ENCODE measurements at places on chromosomes 5 and 9. TPM values are rescaled to one million over a fixed set of nuclear protein-coding genes. Genes with fewer than 3 reads are reported as not detected.

GRCh38 chr9:84368601-84369000 lies 28.0 kb upstream of the SLC28A3 start:
- no peak for DNase-seq

DNA sequence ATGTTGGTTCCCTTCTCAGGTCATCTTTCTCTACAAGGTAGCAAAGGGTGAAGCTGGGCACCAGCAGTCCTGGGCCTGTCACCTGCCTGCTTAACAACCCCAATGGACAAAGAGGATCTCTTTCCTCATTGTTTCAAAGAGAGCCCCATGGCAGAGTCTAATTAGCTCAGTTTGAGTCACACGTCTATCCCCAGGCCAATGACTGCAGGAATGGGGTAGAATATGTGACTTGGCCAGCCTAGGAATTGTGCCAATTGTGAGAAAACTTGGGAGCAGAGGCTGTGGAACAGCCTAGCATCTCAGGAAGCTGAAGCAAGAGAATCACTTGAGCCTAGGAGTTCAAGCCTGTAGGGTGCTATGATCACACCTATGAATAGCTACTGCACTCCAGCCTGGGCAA lies 3.6 kb upstream of the RAPGEF1 start:
- DNase-seq = no peak

DNA sequence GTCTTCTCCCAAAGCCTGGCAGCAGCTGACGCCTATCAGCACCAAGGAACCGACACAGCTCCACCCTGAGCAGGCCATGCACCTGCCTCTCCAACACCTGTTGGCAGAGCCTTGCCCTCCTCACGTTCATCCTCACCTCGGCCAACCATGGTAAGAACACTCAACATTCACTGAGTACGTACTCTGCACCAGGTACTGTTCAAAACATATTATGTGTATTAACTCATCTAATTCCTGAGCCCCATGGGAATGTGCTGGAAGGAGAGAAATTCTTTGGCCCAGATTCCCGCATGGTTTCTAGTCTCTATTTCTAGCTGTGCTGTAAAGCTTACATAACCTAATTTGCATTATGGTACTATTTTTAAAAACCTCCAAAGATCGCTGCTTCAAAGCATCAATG lies 86.1 kb downstream of the GPR21 start:
- peak; percentile 56 for DNase-seq

HARS1 gene
- total RNA-seq = 62.9 TPM

GRCh38 chr5:118447350-118447749 lies 541.0 kb downstream of the DTWD2 start:
- no peak for DNase-seq

DNA sequence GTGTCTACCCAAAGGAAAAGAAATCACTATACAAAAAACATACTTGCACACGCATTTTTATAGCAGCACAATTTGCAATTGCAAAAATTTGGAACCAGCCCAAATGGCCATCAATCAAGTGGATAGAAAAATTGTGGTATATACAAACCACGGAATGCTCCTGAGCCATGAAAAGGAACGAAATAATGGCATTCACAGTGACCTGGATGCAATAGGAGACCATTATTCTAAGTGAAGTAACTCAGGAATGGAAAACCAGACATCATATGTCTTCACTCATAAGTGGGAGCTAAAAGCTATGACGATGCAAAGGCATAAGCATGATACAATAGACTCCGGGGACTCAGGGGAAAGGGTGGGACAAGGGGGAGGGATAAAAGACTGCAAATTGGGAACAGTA lies 78.4 kb downstream of the ENC1 start:
- DNase-seq = no peak

DNA sequence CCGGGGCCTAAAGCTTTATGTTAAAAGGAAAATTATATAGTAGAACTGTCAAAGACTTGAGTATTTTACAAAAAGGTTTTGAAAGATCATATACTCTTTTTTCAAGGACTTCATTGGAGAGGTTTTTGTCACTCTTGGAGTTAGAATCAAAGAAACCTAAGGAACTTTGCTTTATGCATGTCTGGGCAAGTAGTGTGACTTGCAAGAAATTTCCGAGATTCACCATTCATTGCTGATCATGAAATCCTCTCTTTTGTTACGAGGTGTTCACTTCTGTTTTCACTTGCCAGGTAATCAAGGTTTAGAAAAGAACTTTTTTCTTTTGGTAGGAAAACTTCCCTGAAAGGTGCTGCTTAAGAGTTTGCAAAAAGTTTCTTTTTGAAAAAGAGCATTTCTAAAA lies 64.8 kb downstream of the NUP214 start:
- no peak for DNase-seq

DNA sequence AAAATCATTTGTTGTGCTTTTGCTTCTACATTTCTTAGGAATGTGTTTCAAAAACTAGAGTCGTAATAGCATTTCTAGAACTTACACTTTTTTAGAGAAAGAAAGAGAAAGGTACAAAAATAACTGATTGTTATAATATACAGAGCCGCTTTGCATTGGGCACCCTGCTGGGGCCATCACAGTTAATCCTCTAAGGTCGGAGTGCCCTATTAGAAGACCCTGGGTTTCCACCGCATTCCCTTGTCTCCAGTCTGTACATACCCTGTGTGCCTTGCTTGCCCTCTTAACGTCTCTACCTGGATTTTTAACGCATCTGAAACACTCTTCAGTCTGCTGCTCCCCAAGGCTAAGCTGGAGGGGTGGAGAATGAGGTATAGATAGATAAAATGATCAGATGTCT lies 1.3 kb downstream of the MARVELD2 start:
- DNase-seq = no peak

GRCh38 chr5:13860146-13860545 lies 84.3 kb downstream of the DNAH5 start:
- no peak for DNase-seq

- DNase-seq = no peak
These were observed 1397.5 kb upstream of the CDH6 start for GRCh38 chr5:29796013-29796412.

DNA sequence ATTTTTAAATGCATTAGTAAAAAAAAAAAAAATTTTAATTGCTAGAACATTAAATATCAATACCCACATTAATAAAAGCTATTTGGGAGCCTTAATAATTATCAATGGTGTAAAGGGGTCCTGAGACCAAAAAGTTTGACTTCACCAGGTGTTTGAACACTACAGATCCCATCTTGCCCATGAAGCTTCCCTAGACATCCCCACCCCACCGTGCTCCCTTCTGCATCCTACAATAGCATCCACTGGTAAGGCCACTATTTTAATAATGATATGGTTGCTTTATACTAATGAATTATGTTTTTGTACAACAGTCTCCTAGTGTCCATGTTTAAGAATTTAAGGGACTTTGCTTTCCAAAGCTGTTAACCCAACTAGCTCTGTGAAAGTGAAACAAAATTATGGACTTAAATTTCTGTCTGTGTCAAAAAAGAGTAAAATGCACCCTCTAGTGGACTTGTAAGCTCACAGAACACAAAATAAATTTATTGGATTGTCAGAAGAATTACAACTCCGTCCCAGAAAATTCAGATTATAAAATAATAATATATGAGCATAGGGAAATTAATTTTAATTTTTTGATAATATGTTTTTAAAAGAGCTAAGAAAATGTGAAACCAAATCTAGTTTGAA lies 76.0 kb downstream of the ARL15 start:
- peak; percentile 82 for DNase-seq

TAF11L10 gene
- total RNA-seq = not detected

DNA sequence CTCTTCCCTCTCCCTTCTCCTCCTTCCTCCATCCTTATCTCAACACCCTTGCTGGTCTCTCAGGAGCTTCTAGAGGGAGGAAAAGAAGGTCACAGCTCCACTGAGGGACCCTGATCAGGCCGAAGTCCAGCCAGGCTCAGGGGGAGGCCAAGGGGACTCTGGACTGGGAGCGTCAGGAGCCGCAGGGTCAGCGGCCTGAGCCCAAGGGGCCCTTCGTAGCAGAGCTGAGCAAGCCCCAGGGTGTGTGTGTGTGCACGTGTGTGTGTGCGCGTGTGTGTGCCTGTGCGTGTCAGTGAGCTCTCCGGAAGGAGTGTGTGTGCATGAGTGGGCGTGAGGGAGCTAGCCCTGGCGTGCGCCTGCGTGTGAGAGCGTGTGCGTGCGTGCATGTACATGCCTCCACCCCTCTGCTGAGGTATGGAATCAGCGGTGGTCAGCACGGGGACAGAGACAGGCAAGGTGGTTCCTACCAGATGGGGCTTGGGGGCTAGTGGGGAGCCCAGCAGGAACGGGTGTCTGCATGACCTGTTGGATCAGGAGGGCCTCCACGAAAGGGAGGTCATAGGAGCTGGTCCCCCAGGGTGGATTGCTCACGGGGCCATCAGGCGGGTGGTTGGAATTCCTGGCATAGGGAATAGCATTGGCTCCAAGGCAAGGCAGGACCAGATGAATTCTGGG lies 10.0 kb upstream of the AGPAT2 start:
- DNase-seq = peak; percentile 18

- DNase-seq = no peak
These were observed 90.4 kb upstream of the ANKRD55 start for GRCh38 chr5:56323505-56323904.

DNA sequence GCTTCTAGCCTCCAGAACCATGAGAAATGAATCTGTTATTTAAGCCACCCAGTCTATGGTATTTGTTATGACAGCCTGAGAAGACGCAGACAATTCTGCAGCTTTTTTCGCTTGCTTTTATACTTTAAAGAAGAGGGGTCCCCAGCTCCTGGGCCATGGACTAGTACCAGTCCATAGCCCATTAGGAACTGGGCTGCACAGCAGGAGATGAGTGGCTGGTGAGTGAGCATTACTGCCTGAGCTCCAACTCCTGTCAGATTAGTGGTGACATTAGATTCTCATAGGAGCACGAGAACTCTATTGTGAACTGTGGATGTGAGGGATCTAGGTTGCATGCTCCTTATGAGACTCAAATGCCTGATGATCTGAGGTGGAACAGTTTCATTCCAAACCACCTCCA lies 151.7 kb downstream of the PTTG1 start:
- DNase-seq = no peak

DNA sequence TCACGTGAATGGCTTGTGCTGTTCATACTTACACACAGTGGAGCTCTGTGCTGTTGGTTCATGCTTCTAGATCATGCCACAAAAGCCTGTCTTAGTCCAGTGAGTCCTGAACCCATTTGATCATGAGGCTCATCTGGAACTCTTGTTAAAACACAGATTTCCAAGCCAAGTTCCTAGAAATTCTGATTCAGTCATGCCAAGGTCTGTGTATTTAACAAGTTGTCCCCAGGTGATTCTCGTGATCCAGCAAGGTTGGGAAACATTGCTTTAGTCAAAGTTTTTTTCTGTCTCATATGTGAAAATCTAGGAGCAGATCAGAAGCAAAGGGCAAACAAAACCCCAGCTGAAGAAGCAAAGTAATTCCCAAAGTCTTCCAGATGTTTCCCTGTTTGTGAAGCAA lies 112.5 kb upstream of the GAS1 start:
- no peak for DNase-seq

GRCh38 chr5:6719417-6719816 lies 6.2 kb downstream of the TENT4A start:
- DNase-seq = no peak

DNA sequence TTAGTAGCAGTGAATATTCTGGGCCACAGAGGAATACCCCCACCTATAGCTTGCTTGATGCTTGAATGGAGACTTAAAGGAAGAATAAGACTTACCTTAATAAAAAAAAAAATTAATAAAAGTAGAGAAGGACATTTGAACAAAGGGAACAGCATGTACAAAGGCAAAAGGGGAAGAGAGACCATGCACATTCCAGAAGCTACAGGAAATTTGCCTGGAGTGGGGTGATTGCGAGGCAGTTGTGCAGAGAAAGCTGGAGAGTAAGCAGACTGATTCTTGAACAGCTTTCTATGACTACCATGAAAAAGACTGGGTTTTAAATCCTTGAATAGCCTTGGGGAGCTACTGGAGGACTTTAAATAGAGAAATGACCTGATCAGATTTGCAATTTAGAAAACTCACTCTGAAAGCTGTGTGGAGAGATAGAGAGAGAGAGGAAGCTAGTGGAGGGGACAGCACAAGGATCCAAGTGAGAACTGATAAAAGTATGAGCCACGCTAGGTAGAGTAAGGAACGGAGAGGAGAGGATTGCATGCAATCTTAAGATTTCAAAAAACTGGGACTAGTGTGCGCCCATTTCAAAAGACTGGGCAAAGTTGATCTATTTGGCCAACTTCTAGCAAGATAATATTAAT lies 12.5 kb upstream of the SSBP2 start:
- no peak for DNase-seq

- DNase-seq = peak; percentile 30
These were observed 1.2 kb downstream of the PANK3 start for GRCh38 chr5:168578006-168578405.

GRCh38 chr5:106940301-106940846 lies 730.4 kb downstream of the EFNA5 start:
- DNase-seq = no peak

DNA sequence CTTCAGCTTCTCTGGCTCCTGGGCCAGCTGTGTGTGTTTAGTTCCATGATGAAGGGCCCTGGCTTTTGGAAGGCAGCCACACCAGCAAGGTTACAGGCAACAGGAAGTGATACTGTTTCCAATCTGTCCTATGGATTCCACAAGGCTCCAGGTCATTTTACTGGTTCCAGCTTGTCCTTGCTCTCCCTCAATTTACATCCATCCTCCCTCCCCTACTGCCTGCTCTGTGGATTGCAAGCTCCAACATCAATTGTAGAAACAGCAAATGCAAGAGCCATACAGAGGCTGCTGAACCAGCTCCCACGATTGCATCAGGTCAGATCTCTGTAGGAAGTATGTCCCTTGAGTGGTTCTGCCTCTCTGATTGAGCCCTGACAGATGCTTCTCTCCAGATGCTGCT lies 409.8 kb downstream of the NTRK2 start:
- no peak for DNase-seq

SLC6A18 gene
- not detected for total RNA-seq

DNA sequence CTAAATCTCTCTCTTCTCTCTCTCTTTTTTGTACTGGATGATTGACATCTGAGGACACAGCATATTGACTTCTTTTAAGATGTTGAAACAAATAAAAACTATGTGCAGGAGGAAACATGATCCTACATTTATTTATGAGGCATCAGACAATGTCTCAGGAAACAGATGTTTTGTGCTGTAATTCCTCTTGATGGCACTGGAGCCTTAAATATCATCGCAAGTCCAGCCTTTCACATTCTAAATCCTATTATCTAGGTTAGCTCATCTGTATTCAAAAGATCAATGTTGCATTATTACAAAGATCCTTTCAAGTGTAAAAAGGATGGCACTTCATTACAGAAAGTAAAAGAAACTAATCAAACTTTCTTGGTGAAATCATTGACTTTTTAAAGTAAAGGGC lies 63.9 kb downstream of the MAT2B start:
- DNase-seq = peak; percentile 71

DNA sequence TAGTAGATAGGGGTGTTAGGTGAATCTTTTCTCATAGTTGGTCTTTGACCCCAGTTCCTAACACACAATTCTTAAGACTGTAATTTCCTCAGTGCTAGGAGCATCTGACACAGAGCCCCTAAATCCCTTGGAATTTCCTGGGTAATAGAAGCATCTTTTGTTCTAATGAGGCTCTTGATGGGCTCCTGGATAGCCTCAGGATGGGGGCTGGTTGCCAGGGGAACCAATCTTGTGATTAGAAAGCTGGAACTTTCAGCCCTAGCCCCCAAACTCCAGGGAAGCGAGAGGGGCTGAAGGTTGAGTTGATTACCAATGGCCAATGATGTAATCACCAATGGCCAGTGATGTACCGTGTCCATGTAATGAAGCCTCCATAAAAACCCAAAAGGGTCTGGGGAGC lies 44.5 kb downstream of the CCDC125 start:
- no peak for DNase-seq

PCDHAC1 gene
- 0.16 TPM for total RNA-seq

- no peak for DNase-seq
These were observed 5.7 kb upstream of the PCDH1 start for GRCh38 chr5:141883892-141884318.

FGF10 gene
- 1.2 TPM for total RNA-seq

Measured in fibroblast of the aortic adventitia (primary cell).